ENCODE measurements at places on chromosomes 13 and 19. TPM values are rescaled to one million over a fixed set of nuclear protein-coding genes. Genes with fewer than 3 reads are reported as not detected.

Gene ZNF723
- total RNA-seq: not detected

- DNase-seq: no peak
These were observed 100.4 kb downstream of the RFC3 start for GRCh38 chr13:33918199-33918932.

DNA sequence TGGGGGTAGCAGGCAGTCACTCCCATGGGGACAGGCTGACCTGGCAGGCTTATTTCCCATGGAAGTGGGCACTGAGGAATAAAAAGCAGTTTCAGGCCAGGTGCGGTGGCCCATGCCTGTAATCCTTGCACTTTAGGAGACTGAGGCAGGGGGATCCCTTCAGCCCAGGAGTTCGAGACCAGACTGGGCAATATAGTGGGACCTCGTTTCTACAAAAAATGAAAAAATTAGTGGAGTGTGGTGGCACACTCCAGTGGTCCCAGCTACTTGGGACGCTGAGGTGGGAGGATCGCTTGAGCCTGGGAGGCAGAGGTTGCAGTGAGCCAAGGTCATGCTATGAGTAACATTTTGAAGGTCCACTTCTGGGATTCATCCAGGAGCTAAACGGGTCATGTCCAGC lies 6.0 kb downstream of the GJB2 start:
- no peak for DNase-seq

GRCh38 chr19:33407140-33407551 lies 33.6 kb downstream of the CEBPG start:
- DNase-seq: no peak

GRCh38 chr13:54852831-54853230 lies 1824.2 kb downstream of the OLFM4 start:
- DNase-seq: no peak

Gene PLIN4
- total RNA-seq: 45.7 TPM

GRCh38 chr19:46919324-46919723 lies 58.5 kb downstream of the ARHGAP35 start:
- no peak for DNase-seq

Gene CALR3
- not detected for total RNA-seq

GRCh38 chr13:21033856-21034602 lies 27.4 kb downstream of the LATS2 start:
- DNase-seq: no peak

DNA sequence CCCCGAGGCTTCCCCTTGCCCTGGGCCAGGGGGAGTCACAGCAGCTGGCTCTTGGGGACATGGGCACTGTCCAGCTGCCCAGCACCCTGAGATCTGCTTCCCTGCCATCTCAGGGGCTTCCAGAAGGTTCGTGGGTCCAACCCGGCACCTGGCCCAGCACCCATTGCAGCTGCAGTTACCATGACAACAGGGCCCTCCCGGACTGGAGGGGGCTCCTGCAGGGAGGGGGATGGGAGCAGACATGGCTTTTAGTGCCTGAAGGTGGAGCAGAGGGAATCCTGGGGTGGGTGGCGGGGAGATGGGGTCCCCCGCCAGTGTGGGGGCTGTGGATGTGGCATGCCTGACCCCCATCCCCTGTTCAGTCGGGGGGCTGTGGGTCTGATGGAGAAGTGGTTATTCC lies 14.7 kb downstream of the PIN1 start:
- no peak for DNase-seq
